Anterior cingulate cortex (tissue), 58 donors: ENCODE measurements at places on chromosomes 16 and 17.
A peak's percentile ranks its signal among the peaks of the same experiment; 100 is the strongest.

GRCh38 chr17:8580952-8581658 is 49.4 kb downstream of the MYH10 start:
- no peak for DNase-seq

GRCh38 chr16:55088098-55088497 is 157.4 kb downstream of the IRX5 start:
- DNase-seq = no peak

GRCh38 chr17:72122765-72123529 is 2.1 kb downstream of the SOX9 start:
- peak; percentile 58 for DNase-seq

GRCh38 chr16:88418869-88419268 is 34.2 kb upstream of the ZFPM1 start:
- DNase-seq = no peak
